ENCODE measurements at places on chromosomes 3 and 15.

- DNase-seq = no peak
Observed at GRCh38 chr3:127545216-127545615, 45.3 kb downstream of the TPRA1 start.

DNA sequence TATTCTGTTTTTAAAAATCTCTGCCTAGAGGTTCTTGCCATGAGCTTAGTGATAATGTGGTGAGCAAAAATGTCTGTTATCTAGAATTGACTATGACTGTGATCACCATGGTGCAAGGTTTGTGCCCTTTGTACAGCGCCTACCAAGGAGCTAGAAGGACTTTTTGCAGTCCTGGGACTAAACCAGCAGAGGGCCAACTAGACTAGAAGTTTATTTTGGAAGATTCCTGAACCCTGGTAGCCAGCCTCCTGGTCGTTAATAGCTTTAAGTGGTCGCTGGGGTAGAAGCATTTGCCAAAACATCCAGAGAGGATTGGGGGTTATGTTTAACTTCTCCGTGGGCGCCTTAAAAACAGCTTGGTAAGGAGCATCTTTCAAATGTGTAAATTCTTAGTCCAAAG is 7.8 kb downstream of the SCG5 start:
- DNase-seq = no peak

DNA sequence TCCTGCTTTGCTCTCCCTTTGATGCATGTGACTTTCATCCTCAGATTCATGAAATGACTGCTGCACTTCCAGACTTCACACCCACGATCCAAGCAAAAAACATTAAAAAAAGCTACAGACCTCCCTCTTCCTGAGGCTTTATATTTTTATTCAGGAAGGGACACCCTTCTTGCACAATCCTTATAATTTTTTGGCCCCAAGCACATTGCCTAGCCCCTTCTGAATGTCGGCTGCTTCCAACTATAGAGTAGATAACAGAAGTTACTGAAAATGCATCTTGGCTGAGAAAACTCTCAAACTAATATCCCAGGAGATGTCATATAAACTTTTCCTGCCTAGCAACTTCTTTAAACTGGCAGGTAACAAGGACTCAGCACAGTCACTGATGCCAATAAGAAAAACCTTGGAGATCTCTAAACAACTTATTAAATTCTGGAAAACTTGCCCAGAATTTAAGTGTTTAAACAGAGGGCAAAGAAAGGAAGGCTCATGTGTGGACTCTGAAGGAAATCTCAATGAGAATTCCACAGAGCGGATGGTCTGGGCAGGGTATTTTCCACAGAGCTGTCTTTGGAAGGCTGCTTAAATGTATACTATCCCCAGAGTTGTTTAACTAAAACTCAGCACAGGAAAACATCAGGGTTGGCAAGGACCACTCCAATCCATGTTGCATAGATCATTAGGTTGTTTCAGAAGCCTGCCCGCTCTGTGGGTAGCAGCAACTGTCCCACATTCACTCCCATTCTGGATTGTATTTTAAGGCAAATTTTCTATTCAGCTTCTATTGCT is 746.8 kb upstream of the LMCD1 start:
- DNase-seq = no peak

DNA sequence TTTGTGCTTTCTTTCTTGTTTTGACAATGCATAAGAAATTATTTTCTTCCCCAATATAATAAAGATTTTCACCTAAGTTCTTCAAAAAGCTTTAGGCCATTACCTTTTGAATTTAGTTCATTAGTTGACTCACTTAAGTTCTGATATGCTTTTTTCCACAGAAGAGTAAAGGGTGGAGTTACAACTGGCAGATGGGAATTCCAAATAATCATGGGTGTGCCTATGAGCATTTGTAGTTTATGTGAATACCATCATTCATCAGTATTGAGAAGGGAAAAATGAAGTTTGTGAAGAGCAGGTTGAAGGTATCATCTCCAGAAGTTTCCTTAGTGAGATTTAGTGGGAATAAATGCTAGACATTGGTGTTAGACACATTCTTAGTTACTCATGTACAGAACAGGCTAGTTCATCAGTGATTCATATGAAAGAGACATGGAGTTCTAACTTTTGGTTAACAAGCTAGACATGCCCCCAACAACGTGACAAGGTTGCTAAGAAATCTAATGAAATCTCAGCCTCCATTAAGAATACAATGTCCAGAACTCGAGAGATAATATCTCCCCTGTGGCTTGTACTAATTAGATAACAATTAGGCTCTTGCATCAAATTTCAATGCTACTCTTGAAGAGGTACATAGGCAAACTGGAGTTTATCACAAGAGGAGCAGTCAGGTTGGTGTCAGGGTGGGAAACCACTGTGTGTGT is 16.9 kb upstream of the ALCAM start:
- no peak for DNase-seq

GRCh38 chr3:106337116-106337515 is 468.3 kb upstream of the CBLB start:
- DNase-seq = no peak

GRCh38 chr15:95410757-95411156 is 919.7 kb upstream of the NR2F2 start:
- DNase-seq = no peak

GRCh38 chr15:31360843-31361763 is 34.5 kb downstream of the KLF13 start:
- no peak for DNase-seq

- DNase-seq = no peak
Observed at GRCh38 chr3:120364821-120365220, 15.7 kb upstream of the LRRC58 start.

DNA sequence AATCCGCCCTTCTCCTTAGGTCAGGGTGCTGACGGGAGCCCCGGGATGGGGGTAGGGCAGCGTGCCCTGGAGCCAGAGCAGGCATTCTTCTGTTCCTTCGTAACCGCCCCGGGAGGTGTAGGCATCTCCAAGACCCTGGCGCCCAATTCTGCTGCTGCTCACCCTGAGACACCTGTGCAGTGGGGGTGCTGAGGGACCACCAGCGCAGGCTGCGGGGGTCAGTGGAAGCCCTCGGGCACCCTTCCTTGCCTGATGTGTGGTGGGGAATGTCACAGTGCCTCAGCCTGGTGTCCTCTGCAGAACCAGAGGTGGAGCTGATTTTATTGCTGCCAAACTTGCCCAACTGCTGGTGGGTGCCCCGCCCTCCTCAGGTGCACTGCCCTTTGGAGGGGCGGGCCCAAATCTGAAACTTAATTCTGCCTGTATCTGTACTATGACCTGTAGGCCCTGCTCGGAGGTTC is 7.3 kb downstream of the CSK start:
- DNase-seq = no peak

- DNase-seq = no peak
Observed at GRCh38 chr3:152271501-152272236, 2.9 kb downstream of the MBNL1 start.

DNA sequence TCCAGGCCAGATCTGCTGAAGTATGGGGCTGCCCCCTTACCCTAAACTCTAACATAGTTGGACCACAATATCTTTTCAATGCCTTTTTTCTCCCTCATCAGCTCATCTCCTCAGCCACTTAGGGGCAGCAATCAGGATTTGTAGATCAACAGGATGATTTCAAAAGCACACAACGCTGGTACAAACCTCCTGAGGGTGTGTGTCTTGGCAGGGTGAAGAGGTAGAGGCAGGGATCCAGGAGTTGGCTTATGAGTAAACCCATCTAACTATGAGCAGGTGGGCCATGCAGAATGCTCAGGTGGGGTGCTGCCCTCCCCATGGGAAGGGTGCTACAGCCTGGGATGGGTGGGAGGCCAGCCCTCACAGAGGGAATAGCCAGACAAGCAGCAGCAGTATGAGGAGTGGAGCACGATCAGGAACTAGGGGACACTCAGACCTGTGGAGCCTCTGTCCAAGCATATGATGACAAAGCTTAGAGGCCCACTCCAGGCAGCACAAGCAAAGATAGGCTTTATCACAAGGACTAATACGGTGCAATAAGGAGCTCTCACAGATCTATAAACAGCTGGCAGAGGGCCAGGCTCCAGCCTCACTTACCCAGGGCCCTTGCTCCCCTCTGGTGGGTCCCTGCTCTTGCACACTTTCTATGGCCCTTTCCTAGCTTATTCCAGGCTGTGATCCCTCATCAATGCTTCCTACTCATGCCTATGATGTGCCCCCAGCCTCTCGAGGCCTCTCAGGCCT is 32.2 kb downstream of the IL20RB start:
- no peak for DNase-seq

- no peak for DNase-seq
Observed at GRCh38 chr3:155196131-155197021, 97.1 kb downstream of the STRIT1 start.

DNA sequence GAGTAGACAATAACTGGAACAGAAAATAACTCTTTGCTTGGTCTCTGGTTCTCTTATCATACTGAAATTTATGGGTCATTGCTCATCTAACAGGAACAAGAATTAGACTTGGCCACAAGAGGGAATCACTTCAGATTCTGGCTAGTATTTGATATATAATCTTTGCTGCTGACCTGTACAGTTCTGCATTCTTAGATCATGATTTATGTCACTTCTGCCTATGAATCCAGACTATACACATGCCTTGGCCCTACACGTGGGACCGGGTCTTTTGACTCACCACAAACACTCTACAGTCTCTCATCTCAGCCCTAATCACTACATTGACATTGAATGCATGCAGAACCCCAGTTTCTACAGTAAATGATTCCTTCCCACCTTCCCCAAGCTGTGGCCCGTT is 162.5 kb upstream of the SOX2 start:
- DNase-seq = no peak

DNA sequence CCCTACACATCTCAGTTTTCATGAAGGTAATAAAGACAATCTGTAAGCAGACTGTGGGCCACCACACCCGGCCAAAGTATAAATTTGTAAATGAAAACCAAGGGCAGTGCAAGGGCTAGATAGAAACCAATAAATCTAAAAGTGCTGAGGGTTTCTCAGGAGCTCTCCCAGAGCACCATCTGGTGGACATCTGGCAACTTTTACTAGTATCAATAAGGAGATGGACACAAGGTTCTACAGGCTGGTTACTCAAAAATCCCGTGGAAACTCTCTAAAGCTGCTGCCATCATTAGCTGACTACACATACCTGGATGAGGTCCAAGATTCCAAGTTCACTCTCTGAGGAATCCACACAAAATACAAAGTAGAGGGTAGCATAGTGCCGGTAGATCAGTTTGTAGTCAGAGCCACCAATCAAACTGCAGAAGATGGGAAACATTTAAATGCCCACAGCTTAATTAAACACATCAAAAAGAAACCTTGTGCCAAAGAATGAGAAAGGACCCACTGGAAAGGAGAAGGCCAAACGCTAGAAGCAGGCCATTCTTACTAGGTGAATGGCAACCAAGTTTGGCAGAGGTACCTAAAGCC is 5.5 kb downstream of the AP3S2 start:
- DNase-seq = no peak
